ENCODE measurements at places on chromosomes 1 and 21. TPM values are rescaled to one million over a fixed set of nuclear protein-coding genes. Genes with fewer than 3 reads are reported as not detected.

DNA sequence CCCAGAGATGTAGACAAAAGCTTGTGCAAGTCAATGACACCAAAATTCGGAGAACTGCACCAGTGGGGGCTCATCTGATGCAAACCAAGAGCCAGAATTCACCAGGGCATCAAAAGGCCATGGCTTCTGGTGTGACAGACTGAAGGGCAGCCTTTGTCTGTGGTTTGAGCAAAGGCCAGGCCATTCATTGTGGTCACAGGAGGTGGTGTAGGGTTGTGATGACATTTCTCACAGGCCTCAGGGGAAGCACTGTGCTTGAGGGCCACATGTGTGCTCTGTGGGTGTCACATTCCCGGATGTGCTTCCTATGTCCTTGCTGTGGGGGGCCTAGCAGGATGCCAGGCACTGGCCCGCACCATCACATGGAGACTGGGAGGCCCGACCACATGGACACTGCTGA is 22.5 kb upstream of the KCNE1 start:
- DNase-seq = no peak

GRCh38 chr1:162857850-162858249 is 3.1 kb downstream of the CCDC190 start:
- no peak for DNase-seq

DNA sequence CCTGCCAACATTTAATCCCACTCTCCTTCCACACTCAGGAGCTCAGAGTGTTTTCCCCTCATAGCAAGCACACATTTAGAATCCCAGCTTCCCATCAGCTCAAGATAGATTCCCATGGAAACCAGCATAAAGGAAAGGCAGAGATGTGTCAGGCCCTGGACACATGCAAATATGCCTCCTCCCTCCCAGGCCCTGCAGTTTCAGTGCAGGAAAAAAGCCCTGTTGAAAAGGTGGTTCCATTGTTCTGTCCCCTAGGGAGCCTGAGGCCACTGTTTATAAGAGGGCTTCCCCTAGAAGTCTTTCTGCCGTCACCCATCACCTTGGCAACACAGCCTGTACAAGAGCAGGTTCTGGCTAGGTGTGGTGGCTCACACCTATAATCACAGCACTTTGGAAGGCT is 3.6 kb downstream of the CACNA1S start:
- DNase-seq = no peak

- DNase-seq = no peak
Observed at GRCh38 chr1:8266436-8267165, 51.3 kb upstream of the SLC45A1 start.

DNA sequence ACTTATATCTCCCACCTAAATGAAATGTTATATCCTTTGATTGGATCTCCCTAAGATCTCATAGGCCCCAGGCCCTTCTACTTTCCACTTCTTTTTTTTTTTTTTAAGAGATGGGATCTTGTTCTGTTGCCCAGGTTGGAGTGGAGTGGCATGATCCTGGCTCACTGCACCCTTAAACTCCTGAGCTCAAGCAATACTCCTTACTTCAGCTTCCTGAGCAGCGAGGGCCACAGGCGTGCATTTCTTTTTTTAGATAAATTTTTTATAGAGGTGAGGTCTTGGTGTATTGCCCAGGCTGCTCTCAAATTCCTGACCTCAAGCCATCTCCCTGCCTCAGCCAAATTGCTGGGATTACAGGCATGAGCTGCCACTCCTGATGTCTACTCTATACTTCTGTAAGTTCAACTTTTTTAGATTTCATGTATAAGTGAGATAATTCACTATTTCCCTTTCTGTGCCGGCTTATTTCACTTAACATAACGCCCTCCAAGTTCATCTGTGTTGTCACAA is 987.5 kb upstream of the NCAM2 start:
- DNase-seq = no peak

DNA sequence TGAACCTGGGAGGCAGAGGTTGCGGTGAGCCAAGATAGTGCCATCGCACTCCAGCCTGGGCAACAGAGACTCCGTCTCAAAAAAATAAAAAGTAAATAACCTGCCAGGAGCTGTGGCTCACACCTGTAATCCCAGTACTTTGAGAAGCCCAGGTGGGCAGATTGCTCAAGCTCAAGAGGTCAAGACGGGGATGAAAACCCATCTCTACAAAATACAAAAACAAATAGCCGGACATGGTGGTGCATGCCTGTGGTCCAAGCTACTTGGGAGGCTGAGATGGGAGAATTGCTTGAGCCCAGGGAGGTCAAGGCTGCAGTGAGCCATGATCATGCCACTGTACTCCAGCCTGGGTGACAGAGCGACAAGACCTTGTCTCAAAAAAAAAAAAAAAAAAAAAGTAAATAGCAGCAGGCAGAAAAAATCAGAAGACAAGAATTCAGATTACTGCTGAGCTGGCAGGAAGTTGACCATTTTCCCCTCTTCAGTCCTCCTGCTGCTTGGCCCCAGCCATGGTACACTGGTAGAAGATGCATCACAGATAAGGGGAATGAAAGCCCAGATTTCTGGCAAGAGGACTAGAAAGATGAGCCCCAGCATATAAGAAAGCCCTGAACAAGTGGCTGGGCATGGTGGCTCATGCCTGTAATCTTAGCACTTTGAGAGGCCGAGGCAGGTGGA is 97.6 kb downstream of the TOMM20 start:
- no peak for DNase-seq

GJA9 gene
- not detected for total RNA-seq

KIAA1614 gene
- total RNA-seq = 7.2 TPM
